ENCODE measurements at places on chromosomes 12 and 14. TPM values are rescaled to one million over a fixed set of nuclear protein-coding genes. Genes with fewer than 3 reads are reported as not detected.

- no peak for DNase-seq
Measured at GRCh38 chr14:90274808-90275457, 18.6 kb downstream of the PSMC1 start.

DNA sequence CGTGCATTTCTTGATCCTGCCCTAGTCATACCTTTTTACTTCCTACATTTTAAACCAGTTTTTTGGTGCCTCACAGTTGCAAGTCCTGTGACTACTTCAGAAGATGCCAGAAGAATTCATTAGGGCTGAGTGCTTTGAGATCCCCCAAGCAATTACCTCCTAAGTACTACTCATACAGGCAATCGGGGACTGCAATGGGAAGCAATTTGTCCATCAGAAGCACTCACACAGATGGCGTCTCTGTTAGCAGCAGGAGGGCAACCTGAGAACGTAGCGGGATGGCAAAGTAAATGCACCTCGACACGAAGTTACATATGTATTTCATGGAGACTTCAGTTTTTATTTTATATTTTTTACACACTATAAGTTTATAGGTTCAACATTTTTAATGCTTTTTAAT is 188.3 kb downstream of the CAPZA3 start:
- DNase-seq = no peak

The DEGS2 gene
- 12.4 TPM for total RNA-seq

The SDSL gene
- total RNA-seq = 16.2 TPM
